Activated naive CD4-positive, alpha-beta T cell (primary cell): ENCODE measurements at places on chromosomes 1 and 21.

- no peak for DNase-seq
Observed at GRCh38 chr1:45619149-45619921, 4.5 kb downstream of the CCDC17 start.

DNA sequence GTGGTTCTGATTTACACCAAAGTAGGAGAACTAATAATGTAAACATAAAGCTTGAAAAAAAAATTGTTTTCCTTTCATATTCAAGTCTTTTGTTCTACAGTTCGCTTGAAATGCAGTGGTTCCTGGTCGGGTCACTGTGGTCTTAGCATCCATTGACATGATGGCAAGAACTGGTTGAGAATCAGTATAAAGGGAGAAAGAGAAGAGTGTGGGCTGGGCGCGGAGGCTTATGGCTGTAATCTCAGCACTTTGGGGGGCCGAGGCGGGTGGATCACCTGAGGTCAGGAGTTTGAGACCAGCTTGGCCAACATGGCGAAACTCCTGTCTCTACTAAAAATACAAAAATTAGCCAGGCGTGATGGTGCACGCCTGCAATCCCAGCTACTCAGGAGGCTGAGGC is 250.9 kb downstream of the BACH1 start:
- no peak for DNase-seq

DNA sequence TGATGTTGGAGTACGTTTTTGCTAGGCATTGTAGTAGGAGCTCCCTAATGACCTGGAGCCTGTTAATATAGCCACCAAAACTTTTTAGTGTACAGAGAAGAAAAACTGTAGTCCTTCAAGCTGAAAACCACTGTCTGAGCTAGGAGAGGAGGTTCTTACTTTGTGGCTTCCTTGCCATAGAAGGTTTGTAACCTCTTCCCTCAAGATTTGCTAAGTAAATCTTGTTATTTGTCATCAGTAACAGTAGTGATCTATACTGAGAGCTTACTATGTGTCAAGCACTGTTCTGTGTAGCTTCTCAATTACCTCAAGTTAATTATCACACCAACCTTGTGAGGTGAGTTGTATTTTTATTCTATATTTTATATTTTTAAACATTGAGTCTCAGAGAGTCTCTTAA is 21.2 kb upstream of the LRRC8C start:
- DNase-seq = no peak

DNA sequence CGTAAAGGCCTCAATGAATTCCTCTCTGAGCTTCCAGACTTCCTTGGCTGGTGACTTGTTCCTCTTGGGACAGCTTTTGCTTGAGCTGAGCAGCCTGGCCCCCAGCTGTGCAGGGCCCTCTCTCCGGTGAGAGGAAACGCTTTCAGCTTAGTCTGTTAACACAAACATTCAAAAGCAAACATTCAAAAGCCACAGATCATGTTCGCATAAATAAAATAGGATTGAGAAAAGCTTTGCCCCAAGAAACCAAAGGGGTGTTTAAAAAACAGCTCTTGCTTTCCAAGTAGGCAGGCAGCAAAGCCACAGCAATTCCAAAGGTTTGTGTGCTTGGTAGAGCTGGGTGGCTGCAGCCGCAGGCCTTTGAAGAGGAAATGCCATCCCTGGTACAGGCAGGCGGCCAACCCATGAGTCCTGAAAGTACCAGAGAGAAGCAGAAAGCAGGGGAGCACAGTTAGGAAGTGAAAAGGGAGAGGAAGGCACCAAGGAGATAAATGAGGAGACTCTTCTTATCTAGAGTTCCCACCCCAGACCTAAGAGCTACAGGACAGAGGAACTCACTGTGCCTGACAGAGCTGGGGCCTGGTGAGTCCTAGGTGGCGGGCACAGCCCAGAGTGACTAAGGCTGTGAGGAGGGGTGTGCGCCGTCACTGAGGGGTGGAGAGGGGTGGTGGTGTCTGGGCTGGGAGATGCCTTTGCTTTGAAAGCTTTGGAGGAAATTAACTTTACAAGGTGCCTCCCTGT is 48.4 kb downstream of the CCN1 start:
- no peak for DNase-seq

DNA sequence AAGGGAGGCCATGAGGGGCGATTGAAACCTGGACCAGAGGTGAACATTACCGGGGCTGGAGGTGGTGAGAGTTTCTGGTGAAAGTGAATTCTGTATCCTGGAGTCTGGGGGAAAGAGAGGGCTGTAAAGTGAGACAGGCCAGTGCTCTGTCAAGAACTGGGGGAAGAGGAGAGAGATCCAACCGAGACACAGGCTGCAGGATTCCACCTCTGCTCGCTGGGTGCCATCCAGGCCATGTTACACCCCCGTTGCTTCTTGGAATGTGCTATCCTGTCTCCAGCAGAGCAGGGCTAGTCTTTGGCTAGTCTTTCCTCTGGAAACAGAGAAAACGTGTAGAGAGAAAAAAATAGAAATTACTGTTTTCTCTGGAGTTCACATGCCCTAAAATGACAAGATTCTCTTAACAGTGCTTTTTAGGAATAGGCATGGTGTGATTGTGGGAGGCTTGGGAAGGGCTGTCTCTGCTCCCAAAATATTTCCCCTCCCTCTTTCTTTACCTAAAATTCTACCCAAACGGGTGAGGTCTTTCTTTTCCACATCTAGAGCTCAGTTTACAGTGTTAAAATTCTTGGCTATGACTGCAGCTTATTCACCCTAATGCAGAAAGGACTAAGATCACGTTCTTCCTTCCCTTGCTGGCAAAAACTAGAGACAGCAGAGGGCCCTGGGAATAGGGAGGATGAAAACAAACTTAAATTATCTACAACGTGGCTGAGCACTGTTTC is 16.5 kb upstream of the OVAAL start:
- no peak for DNase-seq

DNA sequence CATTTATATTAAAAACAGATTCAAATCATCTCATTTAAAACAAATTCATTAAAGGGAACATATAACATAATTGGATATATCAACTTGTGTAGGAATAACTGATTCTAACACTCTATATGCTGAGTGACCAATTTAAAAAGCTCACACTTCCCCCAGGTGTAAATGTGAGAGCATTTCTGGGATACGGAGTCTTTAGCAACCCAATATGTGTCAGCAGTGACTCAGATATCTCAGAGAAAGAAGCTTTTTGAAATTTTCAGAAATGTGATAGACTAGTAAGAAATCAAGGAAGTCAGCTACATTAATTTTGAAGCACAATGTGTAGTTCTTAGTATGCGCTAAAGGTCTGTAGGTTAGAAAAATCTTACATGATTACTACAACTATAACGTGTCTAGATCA is 87.9 kb upstream of the SERTAD4 start:
- no peak for DNase-seq
